Keratinocyte (primary cell): ENCODE measurements at places on chromosomes 11 and 22.

DNA sequence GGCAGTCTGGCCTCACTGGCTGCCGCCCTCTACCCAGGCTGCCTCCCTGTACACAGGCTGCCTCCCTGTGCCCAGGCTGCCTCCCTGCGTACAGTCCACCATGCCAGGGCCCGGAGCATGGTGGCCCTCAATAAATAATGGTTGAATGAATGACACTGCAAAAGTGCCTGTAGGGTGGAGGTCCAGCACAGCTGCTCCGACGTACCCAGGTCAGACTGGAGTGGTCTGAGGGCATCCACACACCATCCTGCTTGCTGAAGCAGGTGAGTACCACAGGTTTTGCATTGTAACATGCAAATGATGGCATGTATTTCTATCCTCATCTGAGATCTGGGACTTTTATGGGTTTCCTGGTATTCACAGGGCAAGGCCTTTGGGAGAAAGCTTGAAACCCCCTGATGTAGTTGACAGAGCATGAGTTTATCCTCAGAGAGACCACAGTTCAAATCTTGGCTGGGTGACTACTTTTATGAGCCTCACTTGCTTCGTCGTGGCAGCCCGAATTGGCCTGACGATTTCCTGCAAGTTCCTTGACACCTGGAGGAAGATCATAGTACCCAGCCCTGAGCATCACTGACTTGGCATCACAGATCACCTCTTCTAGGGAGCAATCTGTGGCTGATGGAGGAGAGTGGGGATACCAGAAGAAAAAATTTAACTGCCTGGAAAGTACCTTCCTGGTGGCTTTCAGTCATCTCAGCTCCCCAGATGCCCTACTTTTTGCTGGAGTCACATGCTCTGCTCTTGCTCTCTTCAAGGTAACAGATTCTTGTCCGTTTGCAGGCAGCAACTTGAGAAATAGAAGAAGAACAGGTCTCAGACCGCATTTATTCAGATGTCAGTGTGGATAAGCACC lies 16.0 kb upstream of the CYB5R3 start:
- no peak for DNase-seq

GRCh38 chr22:46625113-46625842 lies 5.1 kb downstream of the GRAMD4 start:
- no peak for DNase-seq

GRCh38 chr22:27679693-27680488 lies 121.7 kb downstream of the MN1 start:
- no peak for DNase-seq

- DNase-seq = no peak
Observed at GRCh38 chr11:18849406-18849805, 57.8 kb upstream of the PTPN5 start.

GRCh38 chr22:42243802-42244060 lies 26.7 kb downstream of the TCF20 start:
- DNase-seq = no peak

- DNase-seq = no peak
Observed at GRCh38 chr22:35258191-35258988, 1.1 kb downstream of the HMGXB4 start.

- DNase-seq = no peak
Observed at GRCh38 chr11:119391275-119391674, 9.8 kb upstream of the USP2 start.

DNA sequence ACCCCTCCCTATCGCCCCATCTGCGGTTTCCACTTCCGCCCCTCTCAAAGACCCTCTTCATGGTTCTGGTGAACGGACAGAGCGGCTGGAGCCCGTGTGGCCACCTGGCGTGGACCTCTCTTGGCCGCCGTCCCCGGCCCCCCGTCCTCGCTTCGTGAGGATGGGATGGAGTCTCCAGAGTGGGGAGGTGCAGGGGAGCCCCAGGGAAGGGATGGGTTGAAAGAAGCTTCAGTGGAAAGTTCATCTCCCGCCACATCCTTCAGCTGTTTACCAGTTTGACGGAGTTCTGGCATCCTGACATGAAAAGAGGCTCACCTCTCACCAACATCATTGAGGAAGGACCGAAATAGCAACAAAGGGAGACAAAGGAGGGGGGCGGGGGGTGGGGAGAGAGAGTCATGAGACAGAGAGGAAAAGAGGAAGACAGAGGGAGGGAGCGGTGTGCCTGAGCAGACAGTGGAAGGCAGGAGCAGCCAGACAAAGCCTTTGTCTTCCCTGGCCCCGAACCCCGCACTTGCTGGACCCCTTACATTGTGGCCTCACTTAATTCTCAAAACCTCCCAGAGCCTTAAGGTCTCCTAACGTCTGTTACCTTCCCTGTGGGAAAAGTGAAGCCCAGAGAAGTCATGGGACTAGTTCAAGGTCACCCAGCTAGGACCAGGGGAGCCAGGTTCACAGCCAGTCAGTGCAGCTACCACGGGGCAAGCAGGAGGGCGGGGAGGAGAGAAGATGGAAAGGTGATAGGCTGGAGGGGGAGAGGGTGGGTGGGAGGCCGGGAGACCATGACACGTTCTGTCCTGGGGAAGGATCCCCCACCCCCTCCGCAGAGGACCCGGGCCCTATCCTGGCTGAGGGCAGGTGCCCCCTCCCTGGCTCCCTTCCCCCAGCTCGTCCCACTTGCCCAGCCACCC lies 54.9 kb downstream of the CD6 start:
- DNase-seq = no peak

DNA sequence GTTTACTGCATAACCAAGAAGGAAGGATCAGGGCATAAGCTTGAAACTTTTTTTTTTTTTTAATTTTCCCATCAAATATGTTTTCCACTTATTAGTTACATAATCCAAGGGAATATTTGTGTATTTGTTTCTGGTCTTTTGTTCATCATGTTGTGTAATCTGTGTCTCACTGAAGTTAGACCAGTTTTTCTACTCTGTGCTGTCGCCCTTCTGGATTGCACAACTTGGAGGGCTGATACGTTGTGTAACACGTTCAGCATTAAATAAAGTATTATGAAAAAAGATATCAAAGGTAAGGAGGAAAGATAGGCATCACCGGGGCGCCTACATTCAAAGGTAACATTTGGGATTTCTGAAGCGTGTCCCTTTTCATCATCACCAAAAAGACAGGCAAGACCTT lies 3.3 kb upstream of the E2F8 start:
- peak; percentile 21 for DNase-seq

GRCh38 chr22:23458663-23459541 lies 121.2 kb downstream of the IGLL1 start:
- peak; percentile 13 for DNase-seq

GRCh38 chr11:60852117-60852981 lies 3.4 kb downstream of the PTGDR2 start:
- no peak for DNase-seq

DNA sequence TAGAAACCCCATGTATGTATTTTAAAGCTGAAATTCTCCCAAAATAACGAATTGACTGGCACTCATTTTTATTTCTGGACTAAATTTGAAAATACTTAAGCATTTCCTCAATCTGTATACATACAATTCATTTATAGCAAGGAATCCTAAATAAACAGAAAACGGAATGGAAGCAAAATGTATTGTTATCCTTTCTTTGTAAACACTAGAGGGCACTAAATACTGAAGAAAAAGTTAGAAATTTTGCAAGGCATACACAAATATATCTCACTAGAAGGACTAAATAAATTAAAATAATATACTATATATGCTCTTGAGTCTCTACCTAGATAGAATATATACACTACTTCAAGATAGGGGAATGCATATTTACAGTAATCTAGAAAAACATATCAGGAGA lies 23.1 kb upstream of the ANO5 start:
- no peak for DNase-seq

DNA sequence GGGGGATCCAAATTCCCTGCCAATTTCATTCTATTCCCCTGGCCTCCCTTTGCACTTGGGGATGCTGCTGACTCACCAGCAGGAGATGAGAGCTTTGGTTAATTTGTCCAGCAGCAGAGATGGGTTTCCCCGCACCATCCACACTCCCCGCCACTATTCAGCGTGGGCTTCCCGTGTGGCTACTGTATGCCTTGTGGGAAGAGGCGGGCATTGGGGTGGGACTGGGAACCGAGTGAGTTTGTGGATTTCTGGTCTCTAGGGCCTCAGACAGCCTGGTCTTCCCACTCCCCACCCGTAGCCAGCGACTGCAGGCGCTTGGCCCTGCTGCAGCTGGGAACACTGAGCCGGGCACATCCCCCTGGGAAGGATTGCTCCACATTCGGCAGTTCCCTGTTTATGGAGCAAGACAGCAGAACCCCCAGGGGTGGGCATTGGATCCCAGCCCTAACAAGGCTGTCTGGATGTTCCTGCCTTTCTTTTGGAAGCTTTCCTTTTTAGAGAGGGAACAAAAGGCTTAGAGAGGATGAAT lies 23.4 kb downstream of the KIAA1671 start:
- DNase-seq = no peak

DNA sequence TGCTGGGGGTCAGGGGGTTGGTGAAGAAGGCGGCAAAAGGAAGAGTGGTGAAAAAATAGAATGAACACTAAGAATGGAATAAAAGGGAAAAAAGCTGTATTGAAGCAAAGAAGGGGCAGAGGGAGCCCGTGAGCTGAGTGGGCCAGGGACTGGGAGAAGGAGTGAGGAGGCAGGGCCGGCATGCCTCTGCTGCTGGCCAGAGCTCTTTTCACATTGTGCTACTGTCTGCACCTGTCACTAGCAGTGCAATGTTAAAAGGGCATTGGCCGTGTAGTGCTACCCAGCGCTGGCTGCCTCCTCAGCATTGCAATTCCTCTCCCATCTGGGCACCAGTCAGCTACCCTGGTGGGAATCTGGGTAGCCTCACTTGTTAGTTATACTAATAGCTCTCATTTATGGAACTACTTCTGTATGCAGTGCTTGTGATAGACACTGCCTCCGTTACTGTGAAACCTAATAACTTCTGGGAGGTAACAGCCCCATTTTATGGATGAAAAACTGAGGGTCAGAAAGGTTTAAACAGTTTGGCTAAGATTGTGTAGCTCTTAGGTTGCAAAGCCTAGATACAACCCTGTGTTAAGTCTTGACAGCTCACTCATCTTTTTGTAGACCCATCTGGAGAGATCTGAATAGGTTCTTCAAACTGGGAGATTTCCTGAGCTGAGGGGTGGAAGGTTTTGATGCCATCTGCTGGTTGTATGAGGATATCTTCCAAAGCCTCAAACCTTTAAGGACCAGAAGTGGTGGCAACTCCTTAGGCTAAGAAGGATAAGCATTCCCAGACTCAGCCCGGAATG lies 8.5 kb downstream of the YPEL4 start:
- DNase-seq = no peak

DNA sequence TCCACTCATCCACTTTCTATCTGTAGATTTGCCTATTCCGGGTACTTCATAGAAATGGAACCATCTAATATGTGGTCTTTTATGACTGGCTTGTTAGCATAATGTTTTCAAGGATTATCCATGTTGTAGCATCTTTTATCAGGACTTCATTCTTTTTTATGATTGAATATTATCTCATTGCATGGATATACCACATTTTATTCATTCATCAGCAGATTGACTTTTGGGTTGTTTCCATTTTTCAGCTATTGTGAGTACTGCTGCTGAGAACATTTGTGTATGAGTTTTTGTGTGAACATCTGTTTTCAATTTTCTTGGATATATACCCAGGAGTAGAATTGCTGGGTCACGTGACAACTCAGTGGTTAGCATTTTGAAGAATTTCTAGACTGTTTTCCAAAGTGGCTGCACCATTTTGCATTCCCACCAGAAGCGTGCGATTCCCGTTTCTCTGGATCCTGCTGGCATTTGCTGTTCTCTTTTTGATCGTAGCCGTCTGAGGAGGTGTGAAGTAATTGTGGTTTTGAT lies 8.9 kb downstream of the DERL3 start:
- DNase-seq = no peak

DNA sequence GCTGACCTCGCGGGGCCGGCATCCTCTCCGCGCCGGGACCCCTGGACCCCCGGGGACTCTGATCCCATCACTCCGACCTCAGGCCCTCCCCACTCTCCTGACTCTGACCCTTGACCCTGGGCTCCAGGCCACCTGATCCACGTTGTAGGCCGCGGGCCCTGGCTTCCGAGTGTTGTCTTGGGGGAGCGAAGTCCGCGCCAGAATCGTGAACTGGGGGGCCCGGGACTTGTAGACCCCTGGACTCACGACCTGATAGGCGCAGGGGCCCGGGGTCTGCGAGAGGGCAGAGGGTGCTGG lies 716 bp upstream of the TYMP start:
- DNase-seq = no peak

GRCh38 chr11:2317354-2318050 lies 15.7 kb downstream of the TSPAN32 start:
- no peak for DNase-seq

- DNase-seq = peak; percentile 62
Observed at GRCh38 chr11:120400564-120401364, 64.6 kb downstream of the ARHGEF12 start.

DNA sequence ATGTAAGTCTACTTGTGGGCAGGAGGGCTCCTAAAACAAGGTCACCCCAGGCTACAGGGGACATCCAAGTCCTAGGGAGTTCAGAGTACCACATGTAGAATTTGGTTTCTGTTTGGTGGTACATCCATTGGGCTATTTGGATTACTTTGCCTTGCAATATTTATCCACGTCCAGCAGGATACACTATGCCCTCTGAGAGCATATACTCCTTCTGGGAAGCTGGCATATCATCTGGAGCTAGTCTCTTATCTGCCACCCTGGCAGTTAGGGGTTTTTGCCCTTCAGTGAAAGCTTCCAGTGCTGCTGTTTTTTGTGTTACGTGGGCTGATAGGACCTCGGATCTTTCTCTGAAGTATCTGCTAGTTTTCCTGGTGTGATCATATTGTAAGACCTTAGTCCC lies 7.3 kb downstream of the LMO2 start:
- no peak for DNase-seq
